RPMI7951 (cell line): ENCODE measurements at places on chromosomes 1 and 21. TPM values are rescaled to one million over a fixed set of nuclear protein-coding genes. Genes with fewer than 3 reads are reported as not detected.

Gene LAMB3
- 20.2 and 22.5 TPM in 2 replicates for total RNA-seq

Gene SYT2
- total RNA-seq = not detected in 2 replicates

Gene FMO3
- total RNA-seq = 50.1 and 58.6 TPM in 2 replicates

Gene SPRR1A
- total RNA-seq = not detected in 2 replicates

Gene CRABP2
- 66.6 and 81.6 TPM in 2 replicates for total RNA-seq

Gene TMEM52
- 0.39 and 0.48 TPM in 2 replicates for total RNA-seq

Gene COL16A1
- 6.9 and 7.1 TPM in 2 replicates for total RNA-seq

Gene SOAT1
- 11.0 and 11.8 TPM in 2 replicates for total RNA-seq

Gene STK40
- total RNA-seq = 16.7 and 18.2 TPM in 2 replicates

Gene TMED5
- total RNA-seq = 83.3 and 100 TPM in 2 replicates

Gene C1orf185
- not detected in 2 replicates for total RNA-seq

Gene ARV1
- total RNA-seq = 29.8 and 38.4 TPM in 2 replicates

Gene TFF1
- not detected in 2 replicates for total RNA-seq

Gene NEXN
- 1.7 and 3.4 TPM in 2 replicates for total RNA-seq

Gene ASCL5
- total RNA-seq = not detected in 2 replicates

Gene PIGP
- 11.3 and 22.8 TPM in 2 replicates for total RNA-seq

Gene TRIM58
- total RNA-seq = 2.2 and 2.9 TPM in 2 replicates
